ENCODE measurements at places on chromosomes 16 and 17.

GRCh38 chr17:16120937-16121336 lies 94.4 kb downstream of the NCOR1 start:
- no peak for DNase-seq

GRCh38 chr17:73727941-73728340 lies 83.7 kb upstream of the SDK2 start:
- no peak for DNase-seq

DNA sequence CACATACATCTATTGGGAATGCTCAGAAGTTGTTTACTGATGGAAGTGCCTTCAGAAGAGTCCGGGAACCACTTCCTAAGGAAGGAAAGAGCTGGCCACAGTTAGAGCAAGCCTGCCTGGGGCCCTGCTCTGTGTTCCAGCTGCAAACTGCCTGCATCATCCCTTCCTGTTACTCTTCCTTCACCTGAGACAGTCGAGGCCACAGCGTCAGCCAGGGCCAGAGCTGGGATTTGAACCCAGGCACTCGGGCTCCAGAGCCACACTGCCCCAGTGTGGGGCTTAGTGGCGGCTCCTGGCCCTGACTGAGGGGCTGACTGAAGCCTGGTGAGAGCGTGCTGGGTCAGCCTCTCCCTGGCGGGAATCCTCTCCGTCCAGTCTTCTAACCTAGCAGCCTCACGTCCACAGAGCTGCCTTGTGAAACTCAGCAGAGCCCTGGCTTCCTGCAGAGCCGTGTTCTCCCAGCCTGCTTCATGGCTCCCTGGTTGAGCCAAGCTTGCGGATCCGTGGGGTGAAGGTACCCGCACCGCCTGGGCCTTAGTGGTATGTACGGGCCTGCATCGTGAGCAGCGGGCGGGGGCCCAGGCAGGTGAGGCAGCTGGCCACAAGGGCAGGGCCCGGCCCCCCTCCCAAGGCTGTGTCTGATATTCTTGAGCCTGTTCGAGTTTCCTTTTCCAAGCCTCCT lies 4.6 kb upstream of the C17orf99 start:
- DNase-seq = no peak

DNA sequence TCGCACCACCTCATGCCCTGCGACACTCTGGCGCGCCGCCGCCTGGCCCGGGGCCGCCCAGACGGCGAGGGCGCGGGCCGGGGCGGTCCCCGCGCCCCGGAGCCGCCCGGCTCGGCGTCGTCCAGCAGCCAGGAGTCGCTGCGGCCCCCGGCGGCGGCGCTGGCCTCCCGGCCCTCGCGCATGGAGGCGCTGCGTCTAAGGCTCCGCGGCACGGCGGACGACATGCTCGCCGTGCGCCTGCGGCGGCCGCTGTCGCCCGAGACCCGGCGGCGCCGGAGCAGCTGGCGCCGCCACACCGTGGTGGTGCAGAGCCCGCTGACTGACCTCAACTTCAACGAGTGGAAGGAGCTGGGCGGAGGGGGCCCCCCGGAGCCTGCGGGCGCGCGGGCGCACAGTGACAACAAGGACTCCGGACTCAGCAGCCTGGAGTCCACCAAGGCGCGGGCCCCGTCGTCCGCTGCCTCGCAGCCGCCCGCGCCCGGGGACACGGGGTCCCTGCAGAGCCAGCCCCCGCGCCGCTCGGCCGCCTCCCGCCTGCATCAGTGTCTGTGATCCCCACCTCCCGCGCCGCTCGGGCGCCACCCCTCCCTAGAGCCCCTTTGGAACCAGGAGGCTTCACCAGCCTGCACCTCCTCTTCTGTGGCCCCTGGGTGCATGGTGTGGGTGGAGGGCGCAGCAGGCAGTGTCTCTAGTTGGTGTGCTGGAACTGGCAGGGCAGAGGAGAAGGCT lies 82.3 kb downstream of the ARHGAP23 start:
- peak; percentile 28 for DNase-seq

GRCh38 chr17:37826497-37827430 lies 81.9 kb upstream of the HNF1B start:
- DNase-seq = no peak

- no peak for DNase-seq
Observed at GRCh38 chr17:61363601-61364462, 35.8 kb upstream of the TBX2 start.

- no peak for DNase-seq
Observed at GRCh38 chr17:17917394-17917793, 54.8 kb downstream of the TOM1L2 start.

DNA sequence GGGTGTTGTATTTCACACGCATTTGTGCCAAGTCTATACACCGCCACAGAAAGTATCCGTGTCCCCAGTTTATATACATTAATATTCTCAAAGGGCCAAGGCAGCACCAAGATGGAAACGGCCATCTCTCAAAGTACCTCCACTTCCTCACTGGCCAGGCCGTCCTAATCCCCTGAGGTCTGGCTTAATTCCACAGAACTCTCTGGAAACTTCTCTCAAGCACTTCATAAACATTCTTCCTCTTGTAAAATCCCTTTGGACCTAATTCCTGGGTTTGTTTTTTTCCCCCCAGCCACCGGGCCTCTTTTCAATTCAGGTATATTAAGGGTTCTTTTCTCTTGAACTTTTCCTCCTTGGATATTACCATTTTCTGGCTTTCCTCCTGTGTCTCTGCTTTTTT lies 5.1 kb upstream of the ERN1 start:
- no peak for DNase-seq

DNA sequence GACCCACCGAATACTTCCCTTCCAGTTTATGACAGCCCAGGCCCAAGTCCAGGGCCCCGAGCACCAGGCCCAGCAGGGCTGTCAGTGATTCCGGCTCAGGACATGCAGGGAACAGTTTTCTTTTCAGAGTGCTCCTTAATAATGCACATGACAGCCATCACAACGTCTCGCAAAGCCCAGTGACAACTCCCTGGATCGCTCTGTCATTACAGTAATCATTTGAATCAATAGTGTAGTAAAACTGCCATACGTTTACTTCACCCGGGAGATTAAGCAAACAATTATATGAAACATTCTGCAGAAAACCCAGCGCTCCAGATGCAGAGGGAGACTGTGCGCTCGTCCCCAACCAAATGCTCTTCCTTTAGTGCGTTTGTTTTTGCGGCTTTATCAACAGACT lies 162.6 kb upstream of the CDH13 start:
- no peak for DNase-seq

GRCh38 chr16:80993834-80994233 lies 12.9 kb downstream of the CMC2 start:
- no peak for DNase-seq

GRCh38 chr17:72259922-72260321 lies 139.1 kb downstream of the SOX9 start:
- DNase-seq = no peak

- DNase-seq = no peak
Observed at GRCh38 chr17:27572665-27573064, 58.3 kb upstream of the LGALS9 start.

Data from GM12892 (cell line).